ENCODE measurements at places on chromosomes 7 and 10.

- DNase-seq, result no peak
These were observed 167.2 kb downstream of the SLIT1 start for GRCh38 chr10:97018251-97019212.

- no peak for DNase-seq
These were observed 82.7 kb downstream of the SLC25A13 start for GRCh38 chr7:96238976-96239766.

GRCh38 chr10:104300002-104300735 lies 31.2 kb downstream of the GSTO2 start:
- DNase-seq, result no peak

GRCh38 chr7:150946421-150947240 lies 31.5 kb downstream of the KCNH2 start:
- DNase-seq, result no peak

- no peak for DNase-seq
These were observed 90.1 kb downstream of the NPSR1 start for GRCh38 chr7:34747867-34748727.

DNA sequence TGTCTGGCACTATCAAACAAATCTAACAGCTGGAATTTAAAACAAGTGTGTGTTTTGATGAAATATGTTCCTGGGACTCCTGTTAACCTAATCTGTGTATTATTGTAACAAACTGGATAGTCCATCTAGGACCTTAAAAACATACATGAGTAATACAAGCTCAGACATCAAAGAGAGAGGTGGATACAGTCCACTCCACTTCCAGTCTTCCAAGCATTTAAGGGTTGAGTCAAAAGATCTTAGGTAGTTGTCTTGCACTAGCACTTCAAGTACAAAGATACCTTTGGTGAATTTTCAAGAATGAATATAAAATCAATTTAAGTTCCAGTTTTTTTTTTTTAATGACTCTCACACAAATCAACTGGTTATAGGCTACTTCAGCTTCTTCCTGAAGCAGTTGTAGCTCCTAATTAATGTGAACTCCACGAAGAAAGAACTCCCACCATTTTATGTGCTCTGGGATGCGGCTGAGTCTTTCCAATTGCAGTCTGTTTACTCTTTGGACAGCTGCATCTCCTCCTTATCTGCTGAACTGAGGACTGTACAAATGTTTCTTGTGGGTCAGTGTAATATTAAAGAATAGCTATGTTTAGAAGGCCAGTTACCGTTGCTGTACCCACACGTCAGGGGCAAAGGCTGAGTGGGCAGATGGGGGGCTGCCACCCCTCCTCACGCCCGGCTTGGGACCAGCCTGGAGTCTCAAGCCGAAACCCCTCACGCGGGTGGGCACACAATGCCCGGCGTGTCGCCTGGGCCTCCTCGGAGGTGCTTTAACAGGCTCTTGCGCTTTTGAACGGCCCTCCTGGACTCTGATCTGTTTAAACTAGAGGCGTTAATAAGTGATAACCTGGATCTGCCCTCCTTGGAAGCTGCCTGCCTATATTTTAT lies 2.9 kb upstream of the IGF2BP3 start:
- DNase-seq, result no peak

DNA sequence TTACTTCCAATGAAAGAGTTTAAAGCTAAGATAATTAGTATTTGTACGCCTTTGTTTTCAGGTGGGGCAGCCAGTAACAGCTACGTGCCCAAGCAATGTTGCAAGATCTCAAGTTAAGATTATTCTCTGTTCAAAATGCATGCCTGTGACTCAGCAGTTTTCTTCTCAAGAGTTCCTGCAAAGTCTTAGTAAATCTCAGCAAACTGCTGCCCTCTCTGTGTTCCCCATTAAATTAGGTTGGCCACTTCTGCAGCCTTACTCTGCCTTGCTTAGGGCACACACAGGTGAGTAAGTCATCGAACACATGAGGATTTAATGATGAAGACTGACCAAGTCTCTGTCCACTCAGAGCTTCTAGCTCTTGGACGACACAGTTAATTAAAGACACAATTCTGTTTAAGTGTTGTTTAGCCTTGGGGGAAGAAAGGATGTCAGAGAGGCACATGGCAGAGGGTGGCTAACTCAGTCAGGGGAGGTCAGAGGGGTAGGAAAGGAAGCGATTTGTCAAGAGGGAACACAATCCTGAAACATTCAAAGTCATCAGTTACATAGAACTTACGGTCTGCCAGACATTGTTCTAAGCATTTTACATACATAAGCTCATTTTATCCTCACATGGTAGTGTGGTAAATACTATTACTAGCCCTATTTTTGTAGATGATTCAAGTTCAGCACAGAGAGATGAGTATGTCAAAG lies 20.2 kb upstream of the SLC35G1 start:
- no peak for DNase-seq

All from activated naive CD8-positive, alpha-beta T cell treated with anti-CD3 and anti-CD28 coated beads, Interleukin-2, amount 50 U/mL, for 16 hours (primary cell).